ENCODE measurements at places on chromosomes 12 and 14. TPM values are rescaled to one million over a fixed set of nuclear protein-coding genes. Genes with fewer than 3 reads are reported as not detected.
A peak's percentile ranks its signal among the peaks of the same experiment; 100 is the strongest.

DNA sequence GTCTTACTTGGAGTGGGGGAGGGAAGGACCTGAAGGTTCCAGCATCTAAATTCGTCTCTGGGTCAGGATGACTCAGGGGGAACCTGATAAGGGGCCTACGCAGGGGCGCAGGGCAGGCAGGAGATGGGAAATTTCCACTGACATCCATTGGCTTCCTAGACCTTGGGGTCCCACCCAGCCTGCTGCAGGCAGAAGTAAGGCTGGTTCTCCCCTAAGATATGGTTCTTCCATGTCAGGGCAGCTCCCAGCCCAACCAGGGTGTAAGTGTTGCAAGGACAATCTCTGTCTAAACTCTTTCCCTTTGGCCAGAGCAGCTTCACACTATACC, 2.1 kb upstream of the NDRG2 start:
- peaks cover 35% of the 10 kb centered on the region for H3K27me3 ChIP-seq
- H3K27ac ChIP-seq, result peak overlapping the region; percentile 30
- DNase-seq, result no peak
- H3K36me3 ChIP-seq, result no peaks in the 10 kb centered on the region
- peaks cover 19% of the 10 kb centered on the region for H3K4me1 ChIP-seq
- no peak overlapping the region for H3K4me3 ChIP-seq

DNA sequence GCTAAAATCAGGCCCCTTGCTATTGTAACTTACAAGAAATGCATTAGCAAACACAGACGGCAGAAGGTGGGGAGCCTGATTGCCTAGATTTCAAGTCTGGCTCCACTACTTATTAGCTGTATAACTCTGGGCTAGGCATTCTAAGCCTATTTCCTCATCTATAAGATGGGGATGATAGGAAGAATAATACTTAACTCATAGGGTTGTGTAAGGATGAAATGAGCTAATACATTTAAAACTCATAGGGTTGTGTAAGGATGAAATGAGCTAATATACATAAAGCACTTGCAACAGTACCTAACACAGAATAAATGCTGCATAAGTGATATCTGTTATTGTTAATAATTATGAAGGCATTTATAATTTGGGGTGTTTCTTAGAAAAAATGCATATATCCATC, 60.1 kb upstream of the DIO2 start:
- no peaks in the 10 kb centered on the region for H3K27me3 ChIP-seq
- no peaks in the 10 kb centered on the region for H3K36me3 ChIP-seq
- no peak overlapping the region for H3K27ac ChIP-seq
- DNase-seq, result no peak
- no peaks in the 10 kb centered on the region for H3K4me1 ChIP-seq
- H3K4me3 ChIP-seq, result no peak overlapping the region

DNA sequence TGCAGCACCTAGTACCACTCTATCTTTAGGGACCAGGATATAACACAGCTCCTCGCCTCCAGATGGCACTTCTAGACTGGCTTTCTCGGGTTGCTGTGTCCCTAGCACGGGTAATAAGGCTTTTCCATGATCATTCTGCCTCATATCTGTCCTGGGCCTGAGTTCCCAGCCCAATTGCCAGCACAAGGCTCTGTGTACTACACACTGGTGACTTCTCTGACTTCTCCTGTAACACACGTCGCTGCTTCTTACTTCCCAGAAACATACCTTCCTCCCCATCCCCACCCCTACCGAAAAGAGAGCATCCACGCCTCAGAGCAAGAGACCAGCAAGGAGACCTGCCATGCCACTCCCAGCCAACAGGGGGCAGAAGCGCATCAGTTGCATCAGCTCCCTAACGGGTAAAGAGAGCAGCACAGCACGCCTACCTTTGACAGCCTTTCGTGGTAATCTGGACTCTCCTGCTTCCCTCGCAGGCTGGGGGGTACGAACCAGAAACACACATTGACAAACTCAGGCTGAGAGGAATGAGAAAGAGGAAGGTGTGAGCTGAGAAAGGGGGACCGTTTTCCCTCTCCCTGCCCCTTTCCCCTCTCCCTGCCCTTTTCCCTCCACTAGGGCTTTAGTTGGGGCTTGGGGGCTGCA, 21.2 kb upstream of the ZNF740 start:
- H3K27ac ChIP-seq, result no peak overlapping the region
- no peaks in the 10 kb centered on the region for H3K27me3 ChIP-seq
- peak; percentile 93 for DNase-seq
- H3K4me3 ChIP-seq, result no peak overlapping the region
- no peaks in the 10 kb centered on the region for H3K4me1 ChIP-seq
- H3K36me3 ChIP-seq, result peaks cover 8% of the 10 kb centered on the region

Gene DEGS2
- total RNA-seq, result 2.0 TPM

Gene ADCY4
- 38.2 TPM for total RNA-seq

Gene ALDH1L2
- total RNA-seq, result 29.3 TPM

Gene TAS2R13
- total RNA-seq, result 1.0 TPM

Gene PAX9
- 0.35 TPM for total RNA-seq
